ENCODE measurements at places on chromosomes 1 and 21. TPM values are rescaled to one million over a fixed set of nuclear protein-coding genes. Genes with fewer than 3 reads are reported as not detected.

GRCh38 chr1:177966199-177966598 is 3.7 kb downstream of the SEC16B start:
- DNase-seq: no peak

DNA sequence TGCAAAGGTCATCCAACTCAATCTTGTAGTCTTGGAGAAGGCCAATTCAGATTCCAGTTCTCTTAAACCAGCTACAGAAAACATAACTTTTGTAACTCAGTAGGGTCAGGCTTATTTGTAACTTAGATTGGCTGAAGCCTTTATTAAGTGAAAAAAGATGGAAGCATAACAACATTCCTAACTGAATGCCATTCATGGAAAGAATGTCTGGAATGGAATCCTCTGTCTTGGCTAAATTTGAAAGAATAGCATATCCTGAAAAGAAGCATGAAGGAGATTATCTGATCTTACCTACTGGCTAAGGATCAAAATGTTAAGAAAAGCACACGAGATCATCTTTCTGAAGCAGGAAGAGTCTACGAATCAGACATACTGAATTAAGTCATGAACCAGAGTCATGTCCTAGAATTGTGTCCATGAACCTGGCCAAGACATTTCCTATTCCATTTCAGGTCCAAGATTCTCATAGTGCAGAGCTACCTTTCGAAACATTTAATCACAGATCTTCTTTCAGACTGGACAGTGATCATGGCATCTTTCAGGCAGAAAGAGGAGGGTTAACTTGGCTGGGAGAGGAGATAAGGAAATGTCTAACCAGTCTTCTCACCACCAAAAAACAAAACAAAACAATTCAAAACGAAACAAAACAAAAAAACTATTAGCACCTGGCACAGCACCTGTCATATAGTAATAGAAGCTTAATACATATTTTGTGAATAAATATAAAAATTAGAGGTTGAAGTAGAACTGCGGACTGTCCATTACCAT is 75.6 kb downstream of the XCL2 start:
- no peak for DNase-seq

- DNase-seq: no peak
Observed at GRCh38 chr21:18987520-18988026, 584.0 kb upstream of the TMPRSS15 start.

- DNase-seq: no peak
Observed at GRCh38 chr1:224782281-224783000, 147.0 kb upstream of the DNAH14 start.

- no peak for DNase-seq
Observed at GRCh38 chr1:26404641-26405040, 6.0 kb upstream of the LIN28A start.

DNA sequence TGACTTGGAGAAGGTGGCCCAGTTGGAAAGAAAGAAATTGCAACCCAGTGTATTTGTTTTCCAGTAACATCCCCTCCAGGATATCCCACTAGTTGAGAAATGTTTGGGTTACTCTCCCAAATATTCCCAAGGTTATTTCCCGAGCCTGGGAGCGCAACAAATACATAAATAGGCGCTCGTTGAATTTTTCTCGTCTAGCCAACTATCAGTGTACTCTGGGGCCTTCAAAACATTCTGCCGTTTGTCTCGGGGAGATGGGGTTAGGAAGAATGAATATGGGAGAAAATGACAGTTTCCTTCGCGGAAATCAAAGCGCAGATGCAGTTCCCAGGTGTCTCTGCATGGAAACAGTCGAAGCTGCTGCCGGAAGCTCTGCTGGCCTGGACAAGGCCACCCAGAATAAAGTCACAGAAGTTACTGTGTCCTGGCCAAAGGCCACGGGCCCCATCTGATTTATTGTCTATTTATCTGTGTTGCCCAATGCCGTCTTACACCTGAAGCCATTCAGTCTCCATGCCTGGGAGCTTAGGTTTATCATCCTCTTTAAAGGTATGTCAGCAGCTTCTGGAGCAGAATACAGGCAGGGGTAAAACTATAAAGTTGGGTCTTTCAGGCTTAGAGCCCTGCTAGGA is 1.0 kb downstream of the C1orf115 start:
- DNase-seq: no peak

The CCDC190 gene
- 13.9 TPM for total RNA-seq

The SELL gene
- total RNA-seq: not detected

The AADACL3 gene
- total RNA-seq: not detected
